ENCODE measurements at places on chromosomes 3 and 15. TPM values are rescaled to one million over a fixed set of nuclear protein-coding genes. Genes with fewer than 3 reads are reported as not detected.

DNA sequence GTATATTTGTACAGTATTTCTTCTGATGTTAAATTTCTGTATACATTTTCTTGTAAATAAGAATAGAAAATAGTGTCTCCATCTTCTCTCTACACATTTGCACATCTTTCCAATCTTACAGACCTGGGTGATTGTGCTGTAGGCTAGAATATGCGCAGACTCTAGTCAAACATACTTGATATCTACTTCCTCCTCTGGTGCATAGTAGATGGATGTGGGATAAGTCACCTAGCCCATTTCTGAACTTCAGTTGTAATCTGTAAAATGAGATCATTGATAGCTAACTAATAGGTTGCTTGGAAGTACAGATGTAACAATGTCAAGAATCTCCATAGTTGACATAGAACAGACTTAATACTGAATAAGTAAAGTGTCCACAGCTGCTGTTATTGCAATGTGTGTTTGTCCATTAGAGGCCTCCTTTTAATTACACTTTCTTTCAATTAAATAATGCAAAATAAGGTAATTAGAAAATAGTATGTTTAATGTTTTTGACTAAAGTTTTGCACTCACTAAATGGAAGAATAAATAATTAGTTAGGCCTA lies 46.7 kb downstream of the ALCAM start:
- H3K27me3 ChIP-seq, result no peaks in the 10 kb centered on the region
- no peak overlapping the region for H3K4me3 ChIP-seq
- no peak overlapping the region for H3K27ac ChIP-seq
- H3K36me3 ChIP-seq, result no peaks in the 10 kb centered on the region
- DNase-seq, result no peak

The GBE1 gene
- total RNA-seq, result 73.1 TPM

The MKRN3 gene
- total RNA-seq, result 0.63 TPM

DNA sequence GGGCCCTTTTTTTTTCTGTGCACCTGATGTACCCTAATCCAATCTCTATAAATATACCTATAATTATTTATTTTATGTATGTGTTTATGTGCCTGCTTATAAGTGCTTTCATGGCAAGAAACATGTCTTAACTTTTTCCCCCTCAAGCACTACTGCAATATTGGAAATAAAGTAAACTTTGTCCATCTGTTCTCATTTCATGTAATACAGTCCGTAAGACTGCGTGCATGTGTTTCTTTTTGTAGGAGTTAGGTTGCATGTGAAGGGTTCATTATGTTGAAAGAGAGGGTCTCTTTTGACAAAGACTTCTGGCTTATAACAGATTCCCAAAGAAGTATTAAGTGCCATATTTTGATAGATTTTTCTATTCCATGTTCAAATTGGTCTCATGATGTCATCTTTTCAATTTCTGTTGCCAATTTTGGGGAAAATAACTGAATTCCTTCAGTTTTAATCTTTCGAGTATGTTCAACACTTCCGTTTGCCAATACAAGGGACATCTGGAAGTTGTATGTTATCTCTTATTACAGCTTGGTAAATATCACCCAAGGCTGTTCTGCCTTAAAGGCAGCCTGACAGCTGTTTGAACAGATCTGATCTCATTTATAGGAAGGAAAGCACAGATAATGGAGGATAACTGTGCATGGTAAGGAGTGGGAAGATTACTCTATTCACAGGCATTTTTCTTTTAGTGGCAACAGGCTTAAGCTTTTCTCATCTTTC lies 273.1 kb upstream of the SGO1 start:
- H3K36me3 ChIP-seq, result no peaks in the 10 kb centered on the region
- H3K27me3 ChIP-seq, result no peaks in the 10 kb centered on the region
- H3K4me1 ChIP-seq, result no peaks in the 10 kb centered on the region
- DNase-seq, result no peak
- no peak overlapping the region for H3K27ac ChIP-seq

DNA sequence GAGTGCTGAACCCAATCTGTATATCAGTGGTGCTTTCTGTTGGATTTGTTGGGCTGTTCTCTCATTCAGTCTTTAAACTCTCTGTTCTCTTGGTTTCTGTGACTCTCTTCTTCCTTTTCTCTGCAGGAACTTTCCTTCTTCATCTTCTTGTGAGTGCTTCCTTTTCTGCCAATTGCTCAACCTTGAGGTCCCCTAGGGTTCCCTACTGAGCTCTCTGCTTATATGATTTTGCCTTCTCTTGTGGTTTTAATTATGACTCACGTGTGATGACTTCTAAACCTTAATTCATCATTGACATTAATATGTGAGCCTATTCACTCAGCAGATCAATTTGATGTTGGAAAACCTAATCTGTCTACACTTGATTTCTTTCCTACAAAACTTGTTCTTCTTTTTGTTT lies 39.4 kb downstream of the MOBP start:
- H3K4me1 ChIP-seq, result peaks cover 8% of the 10 kb centered on the region
- no peaks in the 10 kb centered on the region for H3K36me3 ChIP-seq
- no peak for DNase-seq
- no peak overlapping the region for H3K4me3 ChIP-seq

DNA sequence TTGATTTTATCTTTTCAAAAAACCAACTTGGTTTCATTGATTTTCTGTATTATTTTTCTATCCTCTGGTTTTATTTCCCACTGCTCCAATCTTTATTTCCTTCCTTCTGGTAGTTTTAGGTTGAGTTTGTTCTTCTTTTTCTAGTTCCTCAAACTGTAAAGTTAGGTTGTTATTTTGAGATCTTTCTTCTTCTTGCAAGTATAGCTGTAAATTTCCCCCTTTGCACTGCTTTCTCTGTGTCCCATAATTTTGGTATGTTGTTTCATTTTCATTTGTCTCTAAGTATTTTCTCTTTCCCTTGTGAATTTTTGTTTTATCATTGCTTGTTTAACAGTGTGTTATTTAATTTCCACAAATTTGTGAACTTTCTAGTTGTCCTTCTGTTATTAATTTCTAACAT lies 120.0 kb downstream of the PLD1 start:
- no peaks in the 10 kb centered on the region for H3K27me3 ChIP-seq
- peak overlapping the region; percentile 21 for H3K27ac ChIP-seq
- peaks cover 49% of the 10 kb centered on the region for H3K36me3 ChIP-seq
- H3K4me1 ChIP-seq, result peaks cover 26% of the 10 kb centered on the region
- no peak for DNase-seq

The PLCB2 gene
- total RNA-seq, result 8.5 TPM
